Stimulated activated CD4-positive, alpha-beta T cell treated with anti-CD3 and anti-CD28 coated beads, Interleukin-1b, Interleukin-23, amount 100 ng/mL, for 24 hours (primary cell): ENCODE measurements at places on chromosomes 2 and 18.

DNA sequence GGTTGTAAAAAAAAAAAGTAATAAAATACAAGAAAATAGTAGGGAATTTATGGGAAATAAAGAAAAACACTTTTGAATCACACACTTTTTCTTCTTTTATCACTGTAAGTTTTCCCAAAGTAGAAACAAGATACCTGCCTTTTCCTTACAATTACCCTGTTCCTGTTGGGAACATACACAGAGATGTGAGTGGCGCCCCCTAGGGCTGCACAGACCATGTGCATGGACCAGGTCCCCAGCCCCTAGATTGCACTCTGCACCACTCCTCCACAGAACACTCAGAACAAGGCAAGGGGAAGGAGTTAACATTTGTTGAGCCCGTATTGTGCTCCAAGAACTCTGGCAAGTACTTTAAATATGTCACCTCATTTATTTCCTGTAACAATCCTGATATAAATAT lies 118.7 kb upstream of the NRP2 start:
- no peak for DNase-seq

- no peak for DNase-seq
Observed at GRCh38 chr2:196335221-196335634, 163.8 kb upstream of the STK17B start.

DNA sequence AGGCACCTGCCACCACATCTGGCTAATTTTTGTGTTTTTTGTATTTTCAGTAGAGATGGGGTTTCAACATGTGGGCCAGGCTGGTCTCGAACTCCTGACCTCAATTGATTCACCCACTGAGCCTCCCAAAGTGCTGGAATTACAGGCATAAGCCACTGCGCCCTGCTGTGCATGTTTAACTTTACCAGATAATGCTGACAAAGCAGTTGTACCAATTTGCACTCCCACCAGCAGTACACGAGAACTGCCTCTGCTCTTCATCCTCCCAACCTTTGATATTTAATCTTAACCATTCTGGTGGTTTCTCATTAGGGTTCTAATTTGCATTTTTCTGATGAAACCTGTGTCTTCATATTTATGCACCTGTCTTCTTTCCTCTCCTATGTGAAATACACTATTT lies 12.0 kb upstream of the DYM start:
- no peak for DNase-seq

- no peak for DNase-seq
Observed at GRCh38 chr2:201132518-201132917, 16.6 kb downstream of the CFLAR start.

DNA sequence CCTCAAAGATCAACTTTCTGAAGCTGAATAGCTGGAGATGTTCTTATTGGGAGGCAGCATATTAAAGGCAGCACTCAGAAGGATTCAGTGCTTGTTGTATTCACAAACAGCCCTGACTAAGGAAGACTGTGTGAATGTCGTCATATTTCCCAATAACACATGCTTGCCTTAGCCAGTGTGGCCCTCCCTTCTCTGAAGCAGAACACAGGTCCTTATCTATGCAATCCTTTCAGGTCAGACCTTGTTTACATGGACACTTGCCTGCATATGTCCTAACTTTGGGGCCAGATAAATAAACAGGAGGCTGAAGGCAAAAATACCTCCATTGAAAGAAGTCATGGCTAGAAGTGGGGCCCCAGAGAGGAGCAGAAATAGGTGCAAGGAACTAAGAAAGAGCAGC lies 97.2 kb downstream of the SLC4A3 start:
- no peak for DNase-seq

- no peak for DNase-seq
Observed at GRCh38 chr2:159232456-159233170, 53.9 kb downstream of the WDSUB1 start.

GRCh38 chr2:125652280-125652679 lies 1003.7 kb upstream of the GYPC start:
- no peak for DNase-seq

- no peak for DNase-seq
Observed at GRCh38 chr2:78561876-78562275, 463.6 kb upstream of the REG3G start.

DNA sequence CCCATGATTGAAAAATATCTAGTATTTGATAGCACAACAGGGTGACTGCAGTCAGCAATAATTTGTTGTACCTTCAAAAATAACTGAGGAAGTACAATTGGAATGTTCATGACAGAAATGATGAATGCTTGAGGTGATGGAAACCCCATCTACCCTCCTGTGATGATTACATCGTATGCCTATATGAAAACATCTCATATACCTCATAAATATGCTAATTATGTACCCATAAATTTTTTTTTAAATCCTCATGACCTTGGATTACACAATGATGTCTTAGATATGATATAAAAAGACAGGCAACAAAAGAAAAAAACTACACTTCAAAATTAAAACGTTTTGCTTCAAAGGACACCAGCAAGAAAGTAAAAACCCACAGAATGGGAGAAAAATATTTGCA lies 1.4 kb upstream of the POLR1B start:
- DNase-seq: no peak

GRCh38 chr2:235746257-235746934 lies 252.6 kb downstream of the AGAP1 start:
- DNase-seq: peak; percentile 24

DNA sequence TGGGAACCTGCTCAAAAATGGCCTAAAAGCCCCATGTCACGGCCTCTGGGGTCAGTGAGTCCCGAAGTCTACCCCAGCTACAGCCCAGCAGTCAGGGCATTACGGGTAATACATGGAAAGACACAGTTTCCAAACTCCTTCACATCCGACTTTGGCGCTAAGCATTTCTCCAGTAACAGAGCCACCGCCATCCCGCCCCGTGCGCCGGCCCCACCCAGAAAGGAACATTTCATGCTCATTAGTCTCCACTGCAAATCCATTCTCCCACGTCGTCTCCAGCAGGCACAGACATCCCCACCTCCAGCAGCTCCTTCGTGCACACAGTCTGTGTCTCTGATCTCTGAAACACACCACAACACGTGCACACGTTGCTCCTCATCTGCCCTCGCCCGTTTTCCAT lies 509.2 kb upstream of the ID2 start:
- DNase-seq: no peak

DNA sequence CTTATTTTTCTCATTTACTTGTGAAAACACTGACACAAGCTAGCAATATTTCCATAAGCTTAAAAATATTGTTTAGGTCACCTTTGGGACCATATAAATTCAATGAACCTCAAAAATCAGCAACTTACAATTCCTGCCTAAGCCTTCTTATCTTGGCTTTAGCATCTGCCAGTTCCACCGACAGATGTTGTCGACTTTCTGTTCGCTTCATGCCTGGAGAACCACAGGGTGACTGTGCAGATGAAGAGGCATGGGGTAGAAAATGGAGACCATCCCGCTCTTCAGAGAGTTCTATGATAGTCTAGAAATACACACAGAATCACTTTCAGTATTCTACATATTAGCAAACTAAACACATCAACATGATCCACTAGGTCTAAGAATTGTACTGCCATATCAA lies 64.2 kb downstream of the CCDC88A start:
- DNase-seq: no peak

DNA sequence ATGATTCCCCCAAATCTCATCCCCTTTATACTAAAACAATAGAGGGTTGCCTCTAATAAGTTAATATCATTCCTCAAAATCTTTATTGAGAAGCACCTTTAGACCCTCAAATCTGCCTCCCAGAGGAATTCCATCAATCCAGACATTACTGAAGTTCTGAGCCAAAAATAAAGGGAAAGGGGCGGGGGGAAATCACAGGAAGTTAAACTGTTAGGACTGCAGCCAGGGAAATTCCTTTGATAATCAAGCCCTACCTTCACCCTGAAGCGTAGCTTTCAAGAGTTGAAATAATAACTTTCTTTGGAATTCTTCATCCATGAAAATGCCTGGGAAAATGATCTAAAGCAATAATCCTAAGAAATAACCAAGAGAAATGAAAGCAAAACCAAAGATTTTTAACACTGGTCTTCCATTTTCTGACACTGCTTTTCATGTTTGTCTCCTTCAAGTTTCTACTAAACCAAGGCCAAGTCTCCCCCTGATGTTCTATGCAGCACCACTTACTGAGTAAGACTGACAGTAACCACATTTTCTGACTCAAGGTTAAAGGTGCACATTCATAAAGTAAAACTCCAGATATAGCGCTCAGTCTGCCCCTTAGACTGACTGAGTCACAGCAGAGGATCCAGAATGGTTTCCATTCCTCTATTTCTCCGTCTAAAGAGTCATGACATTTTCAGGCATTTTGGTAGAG lies 78.2 kb downstream of the TCF4 start:
- DNase-seq: no peak

- no peak for DNase-seq
Observed at GRCh38 chr2:147589127-147589526, 255.7 kb upstream of the ACVR2A start.

DNA sequence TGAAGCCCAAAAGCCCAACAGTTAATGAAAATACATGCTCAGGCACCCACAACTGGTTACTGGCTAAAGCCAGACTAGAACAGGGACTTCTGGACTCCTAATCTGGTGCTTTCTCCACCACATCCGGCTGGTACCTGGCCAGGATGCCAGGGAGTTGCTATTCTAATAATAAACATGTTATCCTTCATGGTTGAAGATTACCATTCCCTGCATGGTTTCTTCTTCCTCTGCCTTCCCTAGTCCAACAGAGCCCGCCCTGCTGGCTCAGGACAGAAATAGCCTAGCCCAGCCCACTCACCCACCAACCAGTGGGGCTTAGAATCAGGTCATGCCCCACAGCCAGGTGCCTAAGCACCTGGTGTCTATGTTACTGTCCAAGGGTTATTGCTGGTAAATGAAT lies 184.2 kb downstream of the TMEM247 start:
- no peak for DNase-seq

GRCh38 chr2:232562515-232563151 lies 12.1 kb downstream of the EIF4E2 start:
- no peak for DNase-seq

- peak; percentile 31 for DNase-seq
Observed at GRCh38 chr2:238256594-238257104, 16.8 kb upstream of the HES6 start.

DNA sequence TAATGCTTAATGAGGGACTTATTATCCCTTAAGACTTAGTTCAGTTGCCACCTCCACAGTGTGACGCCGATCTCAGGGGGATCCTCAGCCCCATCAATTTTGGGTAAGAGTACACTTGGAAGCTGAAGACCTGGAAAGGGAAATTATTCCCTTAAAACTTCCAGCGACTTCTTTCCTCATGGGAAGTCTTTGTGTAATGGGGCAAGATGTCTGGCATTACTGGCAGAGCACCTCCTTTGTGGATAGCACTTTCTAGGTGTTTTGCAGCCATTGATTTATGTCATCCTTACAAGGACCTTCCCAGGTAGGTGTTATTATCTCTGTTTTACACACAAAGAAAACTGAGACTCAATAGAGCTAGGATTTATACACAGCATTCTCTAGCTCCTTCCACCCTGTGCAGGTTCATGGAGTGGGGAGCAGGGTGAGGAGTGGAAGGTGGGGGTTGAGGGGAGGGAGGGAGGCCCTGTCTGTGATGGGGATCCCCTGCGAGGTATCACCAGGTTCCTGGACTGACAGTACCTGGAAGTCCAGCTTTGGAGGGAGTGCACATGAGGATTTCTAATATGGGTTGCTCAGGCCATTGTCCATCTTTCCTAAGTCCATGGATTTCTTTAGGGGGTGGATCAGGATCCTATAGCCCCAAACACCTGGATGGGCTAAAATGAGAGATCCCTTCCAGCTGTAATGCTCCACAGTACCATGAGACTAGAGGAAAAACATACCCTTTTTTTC lies 79.4 kb downstream of the MYCN start:
- DNase-seq: no peak

DNA sequence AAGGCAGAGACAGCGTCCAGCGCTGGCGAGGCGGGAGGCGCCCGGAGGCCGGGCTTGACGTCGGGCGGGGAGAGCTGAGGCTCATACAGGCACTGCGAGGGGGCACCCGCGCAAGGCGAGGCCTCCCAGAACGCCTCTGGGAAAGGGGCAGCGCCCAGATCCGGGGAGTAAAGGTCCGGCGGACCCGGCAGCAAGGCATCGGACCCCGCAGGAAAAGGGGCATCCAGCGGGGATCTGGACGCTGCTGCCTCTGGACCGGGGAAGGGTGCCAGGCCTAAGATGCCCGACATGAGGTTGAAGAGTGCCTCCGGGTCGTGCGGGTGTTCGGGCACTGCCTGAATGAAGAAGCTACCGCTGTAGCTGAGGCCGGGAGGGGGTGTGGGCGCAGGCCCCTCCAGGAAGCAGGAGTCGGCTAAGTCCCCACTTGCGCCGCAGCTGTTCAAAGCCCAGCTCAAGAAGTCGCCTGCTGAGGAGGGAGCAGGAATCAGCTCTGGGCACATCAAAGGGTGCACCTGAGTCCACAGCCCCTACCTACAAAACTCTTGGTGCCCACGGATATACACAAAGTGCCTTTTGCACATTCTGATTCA lies 937 bp downstream of the EGR4 start:
- no peak for DNase-seq

DNA sequence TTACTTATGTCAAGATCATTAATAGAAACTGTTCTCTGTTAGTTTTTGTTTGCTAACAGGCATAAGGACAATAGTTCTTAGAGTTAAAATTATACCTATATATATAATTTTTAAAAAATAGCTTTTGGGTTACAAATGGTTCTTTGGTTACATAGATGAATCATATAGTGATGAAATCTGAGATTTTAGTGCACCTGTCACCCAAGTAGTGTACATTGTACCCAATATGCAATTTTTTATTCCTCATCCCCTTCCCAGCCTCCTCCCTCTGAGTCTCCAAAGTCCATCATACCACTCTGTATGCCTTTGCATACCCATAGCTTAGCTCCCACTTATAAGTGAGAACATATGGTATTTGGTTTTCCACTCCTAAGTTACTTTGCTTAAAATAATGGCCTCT lies 26.4 kb downstream of the SLC4A1AP start:
- no peak for DNase-seq

- no peak for DNase-seq
Observed at GRCh38 chr2:67871686-67872412, 191.0 kb downstream of the C1D start.

DNA sequence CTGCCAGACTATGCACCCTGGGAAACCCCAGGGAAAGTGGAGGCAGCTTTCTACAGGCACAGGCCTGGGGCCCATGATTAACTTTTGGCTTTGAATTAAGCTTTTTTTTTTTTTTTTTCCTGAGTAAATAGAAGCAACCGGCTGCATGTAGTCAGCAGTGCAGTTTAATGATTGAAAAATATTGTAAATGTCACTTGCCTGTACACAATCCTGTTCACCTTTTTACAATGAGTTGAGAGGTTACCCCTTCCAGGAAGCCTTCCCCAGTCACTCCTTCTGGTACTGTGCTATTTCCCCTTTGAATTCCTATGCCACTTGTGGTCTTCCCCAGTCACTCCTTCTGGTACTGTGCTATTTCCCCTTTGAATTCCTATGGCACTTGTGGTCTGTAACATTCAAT lies 475.6 kb downstream of the TDRD15 start:
- DNase-seq: no peak
